ENCODE measurements at places on chromosomes 2 and 18.
A peak's percentile ranks its signal among the peaks of the same experiment; 100 is the strongest.

DNA sequence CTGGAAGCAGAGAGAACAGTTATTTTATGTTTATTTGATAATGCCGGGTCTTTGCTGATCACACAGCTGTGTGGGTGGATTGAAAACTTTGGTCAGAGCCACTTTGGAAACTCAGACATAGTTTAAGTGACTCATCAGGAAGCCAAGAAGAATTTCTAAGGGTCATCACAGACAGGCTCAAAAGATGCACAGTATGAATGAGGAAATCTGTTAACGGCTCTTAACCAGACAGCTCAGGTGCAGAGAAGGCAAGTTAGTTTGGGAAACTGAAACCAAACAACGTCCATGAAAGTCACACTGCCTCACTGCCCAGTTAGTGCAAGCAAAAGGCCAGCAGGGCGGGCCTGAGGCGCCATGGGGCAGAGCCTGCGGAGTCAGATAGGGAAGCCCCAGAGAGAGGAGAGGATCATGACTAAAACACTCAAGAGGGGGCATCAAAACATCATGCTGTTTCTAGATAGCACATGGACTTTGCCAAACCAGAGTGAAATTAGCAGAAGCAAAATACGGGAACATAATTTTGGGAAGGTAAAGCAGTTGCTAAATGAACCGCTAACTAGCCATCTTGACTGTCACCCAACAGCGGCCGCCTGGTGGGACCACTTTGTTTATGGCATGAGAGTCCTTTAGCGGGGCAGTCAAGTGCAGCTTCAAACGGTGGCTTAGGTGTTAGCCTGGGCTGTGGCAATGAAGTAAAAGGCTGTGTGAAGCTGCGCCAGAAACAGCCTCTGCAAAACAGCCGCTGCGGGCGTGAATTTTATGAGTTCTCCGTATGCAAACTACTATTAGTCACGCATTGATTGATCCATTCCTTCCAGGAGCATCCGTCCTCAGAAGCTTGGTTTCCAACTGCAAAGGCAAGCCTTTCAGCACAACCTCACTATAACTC, 101.2 kb downstream of the KCTD18 start:
- peak; percentile 96 for DNase-seq

DNA sequence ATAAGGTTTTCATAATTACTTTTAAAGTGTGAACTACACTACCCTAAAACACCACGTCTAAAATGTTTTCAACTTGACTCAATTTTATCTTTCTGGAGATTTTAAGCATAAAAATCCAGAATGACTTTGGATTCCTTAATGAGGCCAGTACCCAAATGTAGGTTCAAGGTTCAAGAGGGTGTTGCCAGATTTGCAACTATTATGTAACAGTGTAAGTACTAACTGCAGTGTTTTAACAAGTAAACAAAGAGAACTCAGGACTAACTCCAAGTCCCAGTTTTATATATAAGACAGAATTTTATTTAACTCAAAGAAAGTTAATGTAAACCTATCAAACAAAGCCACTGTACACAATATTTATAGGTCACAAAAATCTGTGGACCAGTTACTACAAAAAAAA, 5.7 kb downstream of the HIBCH start:
- DNase-seq: no peak

DNA sequence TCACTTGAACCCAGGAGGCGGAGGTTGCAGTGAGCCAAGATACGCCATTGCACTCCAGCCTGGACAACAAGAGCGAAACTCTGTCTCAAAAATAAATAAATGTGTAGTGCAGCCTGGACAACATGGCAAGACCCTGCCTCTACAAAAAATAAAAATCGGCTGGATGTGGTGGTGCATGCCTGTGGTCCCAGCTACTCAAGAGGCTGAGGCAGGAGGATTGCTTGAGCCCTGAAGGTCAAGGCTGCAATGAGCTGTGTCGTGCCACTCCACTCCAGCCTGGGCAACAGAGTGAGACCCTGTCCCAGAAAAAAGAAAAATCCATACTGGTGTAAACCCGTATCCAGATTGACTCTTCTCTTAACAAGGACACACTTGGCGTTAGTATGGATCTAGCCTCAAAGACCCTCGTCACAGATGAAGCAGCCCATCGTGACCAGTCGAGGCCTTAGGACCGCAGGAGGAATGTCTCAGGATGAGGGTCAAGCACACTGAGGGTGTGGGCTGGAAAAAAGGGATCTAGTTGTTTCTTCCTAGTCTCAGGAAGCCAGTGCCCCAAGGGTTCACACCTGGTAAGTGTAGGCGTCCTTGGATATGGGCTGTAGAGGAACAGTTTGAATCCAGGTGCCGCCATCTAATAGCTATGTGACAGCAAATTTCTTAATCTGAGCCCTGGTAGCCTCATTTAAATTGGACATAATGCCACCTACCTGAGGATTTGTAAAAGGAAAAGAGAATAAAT, 4.0 kb upstream of the GPBAR1 start:
- no peak for DNase-seq

GRCh38 chr2:100954044-100954420, 48.1 kb upstream of the RPL31 start:
- DNase-seq: no peak

DNA sequence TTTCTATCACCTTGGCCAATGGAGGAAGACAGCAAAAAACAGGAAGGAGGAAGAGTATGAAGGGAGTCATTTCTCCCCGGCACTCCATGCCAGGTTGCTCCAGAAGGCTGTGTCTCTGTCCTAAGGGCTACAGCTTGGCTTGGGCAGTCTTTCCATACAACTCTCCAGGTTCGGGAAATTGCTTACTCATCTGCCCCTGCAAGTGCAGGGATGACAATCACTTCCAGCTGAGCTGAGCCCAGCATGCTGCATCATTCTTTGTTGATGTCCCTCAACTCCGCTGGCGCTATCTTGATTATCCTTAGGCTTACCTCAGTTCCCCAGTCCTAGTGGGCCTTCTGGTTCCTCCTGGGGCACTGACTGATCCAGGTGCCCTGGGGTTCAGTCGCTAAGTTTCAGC, 86.9 kb upstream of the COPS8 start:
- DNase-seq: no peak

DNA sequence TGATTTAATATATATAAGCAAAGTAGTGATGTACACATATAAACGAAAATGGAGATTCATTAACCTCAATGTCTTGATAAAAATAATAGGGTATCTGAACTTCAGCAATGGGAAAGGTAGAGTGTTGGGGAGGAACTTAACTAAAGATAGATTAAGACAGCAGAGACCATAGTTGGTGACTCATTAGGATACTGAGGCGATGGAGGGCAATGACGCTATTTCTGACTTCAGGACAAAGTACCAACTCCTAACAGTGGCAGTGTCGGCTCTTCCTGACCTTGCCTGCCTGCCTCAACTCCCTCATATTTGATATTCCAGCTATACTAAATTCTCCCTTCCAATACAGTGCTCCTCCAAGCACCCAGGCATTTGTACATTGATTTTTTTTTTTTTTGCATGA, 98.6 kb downstream of the CDH2 start:
- DNase-seq: peak; percentile 48

GRCh38 chr2:152543717-152544116, 173.5 kb downstream of the PRPF40A start:
- DNase-seq: no peak

- DNase-seq: no peak
Measured at GRCh38 chr18:46437061-46437460, 220.0 kb downstream of the LOXHD1 start.

GRCh38 chr2:152581360-152581759, 135.9 kb downstream of the PRPF40A start:
- peak; percentile 66 for DNase-seq

DNA sequence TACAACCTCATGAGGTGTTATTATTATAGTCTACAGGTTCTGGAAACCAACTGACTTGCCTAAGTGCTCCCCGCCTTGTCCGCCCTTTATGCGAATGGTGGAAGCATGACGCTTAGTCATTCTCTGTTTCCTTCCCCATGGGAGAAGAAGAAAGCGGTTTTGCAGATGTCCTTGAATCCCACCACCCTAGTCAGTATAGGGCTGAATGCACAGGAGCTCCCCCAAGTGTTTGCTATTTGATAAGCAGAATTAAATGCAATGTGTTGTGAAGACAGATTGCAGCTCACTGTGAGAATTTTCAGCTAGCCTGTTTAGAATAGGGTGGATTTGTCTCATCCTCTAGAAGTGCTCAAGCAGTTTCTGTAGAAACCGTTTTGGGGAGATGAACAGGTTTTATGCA, 652.0 kb downstream of the DCC start:
- no peak for DNase-seq

DNA sequence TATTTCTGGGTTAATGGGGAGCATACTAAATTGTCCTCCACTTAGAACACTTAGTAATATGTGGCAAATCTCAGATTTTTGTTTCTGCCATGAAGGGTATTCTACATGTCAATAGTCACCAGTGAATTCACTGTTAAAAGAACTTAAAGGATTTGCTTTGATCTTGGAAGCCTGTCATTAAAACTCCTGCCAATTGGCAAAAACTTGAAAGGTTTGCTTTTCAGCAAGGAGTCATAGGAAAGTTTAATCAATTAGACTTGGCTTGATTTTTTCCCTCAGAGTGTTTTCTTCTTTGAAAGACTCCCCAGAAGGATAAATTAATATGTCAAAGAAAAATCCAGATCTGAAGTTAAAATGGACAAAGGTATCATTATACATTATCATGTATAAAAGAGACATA, 671.9 kb upstream of the PKDCC start:
- DNase-seq: no peak
